ENCODE measurements at places on chromosomes 2 and 18.
A peak's percentile ranks its signal among the peaks of the same experiment; 100 is the strongest.

DNA sequence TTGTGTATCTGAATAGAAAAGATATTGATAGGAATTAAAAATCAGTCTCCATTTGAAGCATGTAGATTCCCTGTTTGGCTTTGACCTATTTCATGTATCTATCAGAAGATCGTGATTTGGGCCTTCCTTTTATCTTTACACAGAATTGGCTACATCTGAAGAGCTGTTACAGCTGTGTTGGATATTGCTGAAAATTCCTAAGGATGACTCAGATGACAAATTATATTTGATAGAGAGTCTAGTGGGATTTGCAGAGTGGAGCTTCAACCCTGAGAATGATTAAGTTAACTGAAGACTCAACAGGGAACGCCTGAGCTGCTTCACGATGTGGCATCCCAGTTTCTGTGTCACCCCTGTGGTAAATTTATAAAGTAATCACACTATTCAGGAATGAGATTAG lies 4.9 kb upstream of the COL3A1 start:
- no peak for DNase-seq

- no peak for DNase-seq
These were observed 70.0 kb upstream of the ATP5MC3 start for GRCh38 chr2:175251425-175252041.

DNA sequence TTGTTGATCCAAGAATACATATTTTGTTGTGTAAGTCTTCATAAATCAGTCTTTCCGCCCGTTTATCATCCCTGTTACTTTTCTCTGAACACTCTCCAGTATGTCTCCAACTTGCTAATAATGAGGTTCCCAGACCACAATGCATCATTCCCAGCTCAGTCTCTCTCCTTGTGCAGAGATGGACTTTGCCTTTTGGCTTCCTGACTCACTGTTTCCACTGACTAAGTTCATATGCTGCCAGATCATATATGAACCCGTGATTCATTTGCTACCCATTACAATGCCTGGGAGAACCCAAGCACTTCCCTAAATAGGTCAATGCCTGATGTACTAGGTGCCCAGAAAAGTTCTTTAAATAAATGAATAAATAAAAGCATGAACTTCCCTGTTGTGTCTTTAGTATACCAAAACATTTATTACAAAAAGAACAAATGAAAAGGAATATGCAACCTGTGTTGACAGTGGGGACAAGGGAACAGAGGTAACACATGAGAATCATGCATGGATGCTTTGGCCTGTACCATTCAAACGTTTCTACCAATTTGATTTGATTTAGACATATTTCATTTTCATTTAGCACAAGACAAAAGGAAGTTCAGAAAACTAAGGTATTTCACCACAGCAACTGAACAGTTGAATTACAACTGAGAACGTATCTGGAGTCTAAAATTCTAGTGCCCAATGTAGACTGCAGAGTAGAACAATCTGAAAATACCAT lies 215.4 kb upstream of the HNRNPA3 start:
- DNase-seq, result no peak

DNA sequence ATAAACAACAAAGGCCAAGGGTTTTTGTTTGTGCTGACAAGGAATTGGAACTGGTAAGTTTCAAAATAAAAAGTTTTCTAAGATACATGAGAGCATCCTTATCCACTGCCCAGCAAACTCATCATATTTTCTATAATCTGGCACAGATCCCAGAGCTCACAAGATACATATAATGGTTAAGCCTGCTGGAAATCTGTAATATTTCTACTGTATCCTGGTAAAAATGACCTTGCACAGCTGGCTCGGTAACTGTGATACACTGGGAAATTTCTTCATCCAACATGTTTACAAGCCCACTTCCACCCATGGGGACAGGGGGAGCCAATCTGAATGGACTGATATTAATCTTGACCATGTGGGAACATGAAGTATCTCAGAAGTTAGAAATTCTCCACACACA lies 425.4 kb upstream of the MMADHC start:
- no peak for DNase-seq

DNA sequence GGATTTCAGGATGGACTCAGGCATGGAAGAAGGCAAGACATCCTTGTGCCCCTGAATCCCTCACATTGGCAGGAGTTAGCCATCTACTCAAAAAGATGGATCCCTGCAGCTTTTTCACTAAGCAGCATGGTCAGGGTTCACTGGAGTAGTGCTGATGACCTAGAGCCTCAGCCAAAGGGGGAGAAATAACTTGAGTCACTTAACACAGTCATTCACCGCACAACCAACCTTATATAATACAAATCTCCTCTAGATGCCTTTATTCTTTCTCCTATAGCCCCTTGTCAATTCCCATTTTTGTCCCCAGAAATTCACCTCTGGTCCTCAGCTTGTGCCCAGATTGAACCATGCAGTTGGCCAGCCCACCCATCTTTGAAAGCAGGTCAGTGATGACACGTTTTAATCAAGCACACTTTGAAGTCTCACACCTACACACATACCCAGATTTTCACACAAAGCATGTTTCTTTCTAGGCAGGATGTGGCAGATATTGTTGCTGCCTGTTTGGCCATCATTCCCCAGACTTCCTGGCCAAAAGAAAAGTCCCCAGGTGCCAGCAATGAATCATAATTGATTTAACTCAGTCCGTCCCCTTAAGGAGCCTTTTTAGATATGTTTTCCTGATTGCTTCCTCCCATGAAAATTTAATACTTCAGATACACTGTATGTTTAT lies 84.2 kb downstream of the LBH start:
- DNase-seq, result peak; percentile 14

- peak; percentile 3 for DNase-seq
These were observed 89.5 kb downstream of the MRPS9 start for GRCh38 chr2:105127289-105127915.

DNA sequence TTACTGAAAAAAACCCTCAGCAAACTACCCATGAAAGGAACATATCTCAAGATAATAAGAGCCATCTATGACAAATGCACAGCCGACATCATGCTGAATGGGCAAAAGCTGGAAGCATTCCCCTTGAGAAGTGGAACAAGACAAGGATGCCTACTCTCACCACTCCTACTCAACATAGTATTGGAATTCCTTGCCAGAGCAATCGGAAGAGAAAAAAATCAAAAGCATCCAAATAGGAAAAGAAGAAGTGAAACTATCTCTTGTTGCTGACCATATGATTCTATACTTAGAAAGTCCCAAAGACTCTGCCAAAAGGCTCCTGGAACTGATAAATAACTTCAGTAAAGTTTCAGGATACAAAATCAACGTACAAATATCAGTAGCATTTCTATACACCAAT lies 40.6 kb upstream of the MSTN start:
- no peak for DNase-seq

DNA sequence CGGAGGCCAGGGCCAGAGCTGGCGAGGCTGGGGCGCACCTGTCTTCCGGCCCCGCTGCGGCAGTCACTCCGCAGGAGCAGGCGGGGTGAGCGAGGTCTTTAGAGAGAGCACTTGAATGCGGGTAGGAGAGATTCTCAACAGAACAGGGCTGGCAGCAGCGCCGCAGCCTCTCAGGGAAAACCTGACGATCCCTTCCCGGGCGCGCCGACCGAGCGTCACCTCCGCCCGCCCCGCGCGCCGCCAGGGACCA lies 526 bp downstream of the PRKRA start:
- no peak for DNase-seq

GRCh38 chr2:62931536-62931935 lies 119.1 kb upstream of the OTX1 start:
- DNase-seq, result no peak

DNA sequence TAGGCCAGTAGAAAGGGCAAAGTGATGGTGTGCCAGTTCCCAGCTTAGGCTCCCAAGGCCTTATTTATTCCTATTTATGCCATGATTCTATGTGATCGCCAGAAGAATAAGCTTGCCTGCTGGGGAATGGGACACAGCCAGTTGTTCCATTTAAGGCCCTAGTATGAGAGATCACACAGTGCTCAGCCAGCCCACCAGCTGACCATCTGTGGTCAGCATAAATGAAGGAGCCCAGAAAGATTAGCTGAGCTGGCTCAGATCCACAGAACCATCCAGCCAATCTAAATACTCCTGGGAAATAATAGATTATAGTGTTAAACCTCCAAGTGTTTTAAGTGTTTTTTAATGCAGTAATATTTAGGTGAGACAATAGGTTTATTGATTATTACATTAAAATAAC lies 12.6 kb upstream of the L3MBTL4 start:
- DNase-seq, result no peak

DNA sequence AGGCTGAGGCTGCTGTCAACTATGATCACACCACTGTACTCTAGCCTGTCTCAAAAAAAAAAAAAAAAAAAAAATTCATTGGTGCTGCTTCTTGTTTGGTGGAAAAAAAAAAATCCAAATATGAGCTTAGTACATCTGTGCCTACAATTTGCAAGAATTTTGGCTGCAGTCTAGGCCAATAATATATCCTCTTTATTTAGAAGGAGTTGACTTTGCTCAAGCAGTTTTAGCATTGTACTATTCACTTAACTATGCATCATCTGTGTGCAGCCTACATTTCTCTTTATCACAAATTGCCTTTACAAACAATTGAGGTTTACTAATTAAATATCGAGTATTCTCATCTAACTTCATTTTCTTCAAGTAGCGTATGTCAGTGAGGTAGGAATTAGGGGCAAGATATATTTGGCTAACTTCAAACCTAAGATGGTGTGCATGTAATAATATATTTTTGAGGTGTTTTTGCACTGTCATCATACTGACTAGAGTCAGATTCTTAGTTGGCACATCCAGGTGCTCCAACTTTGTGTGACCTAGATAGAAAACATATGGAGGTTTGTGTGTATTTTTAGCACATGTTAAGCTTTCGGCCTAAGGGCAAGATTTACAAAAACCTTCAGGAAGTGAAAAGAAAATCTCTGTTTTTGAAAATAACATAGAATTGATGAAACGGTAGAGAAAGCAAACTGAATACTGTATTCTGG lies 51.8 kb downstream of the PMS1 start:
- no peak for DNase-seq

DNA sequence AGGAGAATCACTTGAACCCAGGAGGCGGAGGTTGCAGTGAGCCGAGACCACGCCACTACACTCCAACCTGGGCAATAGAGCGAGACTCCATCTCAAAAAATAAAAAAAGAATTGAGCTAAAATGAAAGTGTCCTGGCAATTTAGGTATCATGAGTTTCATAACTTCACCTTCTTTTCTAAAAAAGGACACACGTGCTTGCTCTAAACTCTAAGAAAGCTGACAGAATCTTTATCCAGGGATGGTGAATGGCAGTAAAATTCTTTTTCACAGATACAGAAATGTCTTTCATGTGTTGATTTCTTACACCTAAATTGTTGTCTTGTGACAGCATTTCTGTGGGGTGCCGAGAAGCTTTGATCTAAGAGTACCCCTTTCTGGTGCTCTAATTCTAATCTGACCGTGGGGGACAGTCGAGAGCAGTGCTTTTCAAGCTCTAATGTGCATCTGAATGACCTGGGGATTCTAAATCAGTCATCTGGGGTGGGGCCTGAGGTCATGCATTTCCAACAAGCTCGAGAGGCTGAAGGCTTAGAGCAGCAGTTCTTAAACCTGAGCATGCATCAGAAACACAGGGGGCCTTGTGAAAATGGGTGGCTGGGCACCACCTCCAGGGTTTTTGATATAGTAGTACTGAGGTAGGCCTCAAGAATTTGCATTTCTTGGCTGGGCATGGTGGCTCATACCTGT lies 42.1 kb upstream of the REL start:
- DNase-seq, result no peak

DNA sequence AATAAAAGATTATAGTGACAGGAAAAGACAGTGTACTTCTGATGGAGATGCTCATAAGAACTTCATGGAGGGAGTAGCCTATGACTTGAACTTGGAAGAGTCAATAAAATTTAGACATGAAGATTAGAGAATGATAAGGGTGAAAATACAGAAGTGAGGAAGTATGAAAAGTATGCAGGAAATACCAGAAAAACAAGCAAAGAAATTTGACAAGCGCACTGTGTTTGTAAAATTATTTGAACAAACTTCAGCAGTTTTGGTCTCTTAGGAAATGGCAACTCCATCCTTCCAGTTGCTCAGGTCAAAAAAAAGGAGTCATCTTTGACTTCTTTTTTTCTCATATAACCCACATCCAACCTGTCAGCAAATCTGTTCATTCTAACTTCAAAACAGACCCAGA lies 864.0 kb upstream of the ZEB2 start:
- no peak for DNase-seq

- no peak for DNase-seq
These were observed 28.8 kb downstream of the INPP5D start for GRCh38 chr2:233088972-233089345.

DNA sequence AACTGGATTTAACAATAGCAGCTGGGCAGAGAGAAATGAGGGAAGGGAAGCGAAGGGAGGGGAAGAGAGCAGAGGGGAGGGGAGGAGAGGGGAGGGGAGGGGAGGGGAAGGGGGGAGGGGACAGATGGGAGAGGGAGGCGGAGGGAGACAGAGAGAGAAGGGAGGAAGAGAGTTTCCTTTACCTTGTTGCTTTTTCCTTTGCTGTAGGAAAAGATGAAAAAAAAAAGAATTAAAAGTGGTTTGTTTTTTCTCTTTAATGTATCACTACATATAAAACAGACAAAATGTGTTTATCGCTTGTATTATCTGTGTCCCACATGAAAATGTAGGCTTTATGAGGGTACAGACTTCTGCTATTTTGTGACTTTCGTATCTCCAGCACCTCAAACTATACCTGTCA lies 190.4 kb upstream of the KYNU start:
- no peak for DNase-seq

DNA sequence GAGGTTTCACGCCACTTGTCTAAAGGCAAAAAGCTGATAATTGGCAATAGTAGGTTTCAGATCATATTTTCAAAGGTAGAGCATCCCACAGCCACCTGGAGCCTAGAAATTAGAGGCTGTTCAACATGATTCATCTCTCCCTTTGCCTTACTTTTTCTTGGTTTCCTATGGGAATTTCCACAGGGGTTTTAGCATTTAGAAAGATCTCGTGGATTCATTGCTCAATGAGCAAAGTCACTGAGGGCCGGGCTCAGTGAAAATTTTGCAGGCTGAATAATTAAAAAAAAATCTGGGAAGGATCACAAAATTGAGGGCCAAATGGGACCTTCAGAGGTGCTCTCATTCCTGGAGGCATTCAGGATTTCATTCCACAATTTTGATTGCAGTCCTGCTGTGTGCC lies 137.1 kb downstream of the VAPA start:
- DNase-seq, result no peak
